Regular cardiac myocyte (primary cell): ENCODE measurements at places on chromosomes 12 and 14. TPM values are rescaled to one million over a fixed set of nuclear protein-coding genes. Genes with fewer than 3 reads are reported as not detected.

RBMS2 gene
- total RNA-seq, result 12.3 and 13.0 TPM in 2 replicates

NFE2 gene
- 0.19 TPM in 1 of 2 replicates, not detected in the other for total RNA-seq

KRT4 gene
- total RNA-seq, result not detected in 2 replicates

RHEBL1 gene
- 0.56 and 1.2 TPM in 2 replicates for total RNA-seq

KRT78 gene
- not detected in 2 replicates for total RNA-seq
